ENCODE measurements at places on chromosomes 3 and 15.

- no peak for DNase-seq
Observed at GRCh38 chr3:182182531-182182968, 470.8 kb downstream of the SOX2 start.

- DNase-seq = no peak
Observed at GRCh38 chr15:101504373-101504772, 14.9 kb upstream of the PCSK6 start.

DNA sequence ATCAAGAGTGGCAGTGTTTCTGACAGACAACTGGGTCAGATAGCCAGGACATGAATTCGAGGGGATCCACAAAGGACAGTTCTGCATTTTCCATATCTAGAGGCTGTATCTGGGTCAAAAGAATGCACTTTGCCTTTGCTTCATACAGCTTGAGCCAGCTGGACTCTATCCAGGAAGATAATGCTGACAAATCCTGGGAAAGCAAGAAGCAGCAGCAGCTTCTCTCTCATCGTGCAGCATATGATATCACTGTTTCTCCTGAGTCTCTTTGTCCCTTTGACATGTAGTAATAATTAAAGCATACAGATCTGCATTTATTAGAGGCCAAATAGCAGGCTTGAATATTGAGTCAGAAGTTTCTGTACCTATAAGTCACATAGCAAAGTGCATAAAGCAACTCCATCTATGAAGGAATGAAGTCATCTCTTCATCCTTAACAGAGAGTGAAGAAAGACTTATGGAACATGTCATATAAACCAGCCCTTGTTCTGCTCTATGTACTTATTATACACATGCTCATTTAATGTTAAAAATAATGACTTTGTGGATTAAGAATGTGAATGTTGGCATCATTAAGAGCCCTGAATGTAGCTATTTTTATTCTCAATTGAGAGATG is 236.8 kb upstream of the GBE1 start:
- no peak for DNase-seq

DNA sequence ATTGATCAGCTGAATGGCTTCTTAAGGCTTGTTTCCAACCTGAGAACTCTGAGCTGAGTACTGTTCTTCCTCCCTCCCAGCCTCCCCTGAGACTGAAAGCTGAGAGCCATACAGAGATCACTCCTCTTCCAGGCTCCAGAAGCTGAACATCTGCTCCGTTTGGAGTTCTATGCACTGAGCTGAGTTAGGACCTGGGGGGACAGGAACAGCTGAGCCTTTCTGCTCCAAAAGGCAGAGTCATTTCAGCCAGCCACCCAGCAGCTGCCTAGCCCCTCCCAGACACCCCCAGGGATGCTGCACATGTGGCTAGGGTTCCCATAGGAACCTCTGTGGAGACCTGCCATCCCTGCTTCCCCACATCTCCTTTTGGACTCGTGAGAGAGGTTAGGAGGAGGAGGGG is 64.2 kb upstream of the GLCE start:
- DNase-seq = no peak
